ENCODE measurements at places on chromosomes 1 and 21. TPM values are rescaled to one million over a fixed set of nuclear protein-coding genes. Genes with fewer than 3 reads are reported as not detected.

The LAMC2 gene
- not detected for total RNA-seq

- DNase-seq, result no peak
Observed at GRCh38 chr1:2351723-2352122, 39.6 kb downstream of the MORN1 start.

The PAFAH2 gene
- total RNA-seq, result 8.7 TPM

The AADACL4 gene
- not detected for total RNA-seq

- no peak for DNase-seq
Observed at GRCh38 chr1:11318982-11319381, 46.0 kb downstream of the UBIAD1 start.

DNA sequence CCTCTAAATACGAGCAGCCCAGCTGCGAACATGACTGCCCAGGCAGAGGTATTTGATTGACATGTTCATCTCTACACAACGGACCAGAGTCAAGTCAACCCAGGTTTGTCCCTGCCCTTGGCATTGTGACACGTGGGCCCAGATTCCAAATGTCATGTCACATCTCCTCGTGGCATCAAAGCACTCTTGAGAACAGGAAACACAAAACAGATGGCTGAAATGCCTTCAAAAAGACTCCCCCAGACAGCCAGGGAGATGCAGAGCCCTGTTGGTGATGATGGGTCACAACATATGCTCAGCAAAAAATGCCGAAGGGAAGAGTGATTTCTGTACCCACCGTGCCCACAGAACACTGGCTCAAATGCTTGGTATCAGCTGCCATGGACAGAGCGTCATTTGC is 337.8 kb upstream of the DAB1 start:
- no peak for DNase-seq

The SPTA1 gene
- total RNA-seq, result not detected

GRCh38 chr1:31243501-31244286 is 4.0 kb upstream of the NKAIN1 start:
- DNase-seq, result no peak

The AHCTF1 gene
- total RNA-seq, result 43.3 TPM

The KCNH1 gene
- not detected for total RNA-seq

DNA sequence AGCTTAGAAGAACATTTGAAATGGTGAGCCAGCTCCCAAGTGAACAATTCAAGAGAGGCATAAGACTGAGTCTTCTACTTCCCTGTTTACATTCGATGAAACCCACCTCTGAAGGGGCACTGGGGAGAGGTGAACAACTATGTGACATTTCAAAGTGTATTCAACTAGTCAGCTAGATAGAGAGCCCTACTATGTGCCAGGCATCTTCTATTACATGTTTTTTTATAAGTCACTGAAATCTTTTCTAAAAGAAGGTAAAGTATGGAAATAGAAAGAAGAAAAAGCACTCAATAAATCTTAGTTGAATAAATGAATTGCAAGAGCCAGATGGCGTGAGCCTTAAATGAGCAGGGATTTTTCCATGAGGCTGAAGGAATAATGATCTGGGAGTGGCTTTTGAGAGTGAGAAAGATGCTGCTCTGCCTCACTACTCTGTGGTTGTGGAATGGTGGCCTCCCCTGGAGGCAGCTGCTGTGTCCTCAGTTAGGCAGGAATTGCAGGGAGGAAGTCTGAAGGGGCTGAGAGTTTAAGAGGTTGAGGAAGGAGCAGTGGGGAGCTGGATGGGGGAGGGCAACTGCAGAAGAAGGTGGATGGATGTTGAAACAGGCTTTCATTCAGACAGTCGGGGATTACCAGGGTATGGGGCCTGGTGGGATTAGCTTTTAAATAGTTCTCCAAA is 10.4 kb upstream of the PTPRF start:
- DNase-seq, result no peak

The SPATA21 gene
- not detected for total RNA-seq

GRCh38 chr1:181169281-181169865 is 80.9 kb downstream of the IER5 start:
- no peak for DNase-seq

- no peak for DNase-seq
Observed at GRCh38 chr1:52867087-52867863, 24.7 kb downstream of the ZYG11A start.

- DNase-seq, result no peak
Observed at GRCh38 chr1:61914823-61915482, 172.7 kb downstream of the PATJ start.

- DNase-seq, result no peak
Observed at GRCh38 chr1:21229246-21230000, 52.7 kb upstream of the EIF4G3 start.

DNA sequence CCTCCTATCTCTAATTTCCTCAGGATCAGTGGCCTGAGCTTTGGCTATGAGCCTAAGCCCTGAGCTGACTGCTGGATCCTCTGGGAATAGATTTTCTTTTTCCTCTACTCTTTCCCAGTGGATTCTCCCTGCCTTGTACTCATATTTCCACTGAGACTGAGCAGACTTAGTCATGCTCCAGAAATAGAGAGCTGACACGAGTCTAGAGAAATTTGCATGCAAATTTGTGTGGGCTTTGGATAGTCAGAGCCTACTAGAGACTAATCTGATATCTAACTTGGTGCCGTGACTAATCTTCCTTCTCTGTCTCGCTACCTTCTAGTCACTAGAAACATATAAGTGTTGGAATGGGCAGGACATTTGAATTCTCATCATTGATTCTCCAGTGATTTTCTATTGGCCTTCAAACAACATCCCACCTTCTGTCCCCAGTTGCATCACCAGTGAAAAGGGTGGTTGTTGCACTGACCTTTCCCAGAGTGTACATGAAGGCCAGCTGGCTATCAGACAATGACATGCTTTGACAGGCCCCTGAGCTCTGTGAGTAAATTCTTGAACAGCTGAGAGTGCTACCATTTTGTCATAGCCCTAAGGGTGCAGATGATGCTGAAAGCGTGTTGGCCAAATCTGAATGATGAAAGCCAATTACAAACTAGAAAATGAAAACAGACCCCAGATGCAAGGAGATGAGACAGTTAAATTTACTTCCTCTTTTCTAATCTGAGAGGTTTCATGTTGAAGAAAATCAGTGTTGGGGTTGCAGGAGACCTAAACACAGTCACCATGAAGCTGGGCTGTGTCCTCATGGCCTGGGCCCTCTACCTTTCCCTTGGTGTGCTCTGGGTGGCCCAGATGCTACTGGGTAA is at the start of gene FCRLA:
FCRLA (plus strand) TSS at position 748 of the 866 bp plus-strand sequence; CDS start at position 784, 36 bp downstream.
- DNase-seq, result no peak

GRCh38 chr1:47555306-47555705 is 117.5 kb downstream of the FOXD2 start:
- DNase-seq, result no peak

The LHX8 gene
- not detected for total RNA-seq

The INKA2 gene
- total RNA-seq, result 4.4 TPM

The DCST2 gene
- total RNA-seq, result 1.5 TPM

- DNase-seq, result no peak
Observed at GRCh38 chr1:204084247-204084772, 11.4 kb downstream of the SOX13 start.

The FAM177B gene
- not detected for total RNA-seq

The PCP4L1 gene
- 0.97 TPM for total RNA-seq

GRCh38 chr1:54291276-54292001 is 91.5 kb downstream of the MRPL37 start:
- DNase-seq, result no peak

DNA sequence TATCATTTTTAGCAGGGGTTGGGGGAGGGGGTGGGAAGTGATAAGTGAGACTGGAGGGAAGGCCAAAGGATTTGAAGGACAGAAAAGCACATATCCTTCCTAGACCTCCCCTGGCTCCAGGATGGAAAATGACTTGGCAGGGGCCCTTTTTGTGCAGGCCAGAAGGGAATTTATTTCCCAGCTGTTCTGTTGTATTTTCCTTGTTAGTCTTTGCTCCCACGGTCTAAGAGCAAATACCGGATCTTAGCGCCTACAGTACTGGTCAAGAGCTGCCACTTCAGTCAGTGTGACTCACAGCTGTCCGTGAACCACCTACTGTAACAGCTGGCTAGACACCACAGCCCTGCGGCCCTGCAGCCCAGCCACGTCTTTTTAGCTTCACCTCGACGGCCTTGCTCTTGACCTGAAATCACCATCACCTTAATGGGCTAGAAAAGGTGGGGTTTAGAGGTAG is 51.0 kb upstream of the ERRFI1 start:
- no peak for DNase-seq

The HSD3B1 gene
- not detected for total RNA-seq

- DNase-seq, result no peak
Observed at GRCh38 chr1:59161136-59161535, 135.8 kb upstream of the FGGY start.

- no peak for DNase-seq
Observed at GRCh38 chr1:221856228-221857093, 114.6 kb upstream of the DUSP10 start.

DNA sequence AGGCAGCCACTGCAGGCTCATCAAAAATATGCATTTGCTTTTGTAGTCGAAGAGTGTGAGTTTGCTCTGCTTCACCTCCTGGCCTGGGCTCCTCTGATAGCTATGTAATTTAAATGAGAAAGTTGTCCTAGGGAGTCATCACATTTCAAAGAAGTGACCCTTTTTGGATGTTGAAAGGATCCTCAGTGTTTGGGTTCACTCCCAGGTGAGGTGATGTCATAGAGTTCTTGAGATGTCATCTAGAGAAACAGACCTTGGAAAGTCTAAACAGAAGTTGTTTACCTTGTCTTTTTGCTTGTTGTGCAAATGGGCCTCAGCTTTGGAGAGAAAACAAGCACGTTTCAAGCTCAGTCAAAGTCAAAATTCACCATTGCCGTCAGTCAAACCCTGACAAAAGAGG is 92.0 kb upstream of the BARHL2 start:
- no peak for DNase-seq

The SMIM11 gene
- total RNA-seq, result 19.2 TPM

DNA sequence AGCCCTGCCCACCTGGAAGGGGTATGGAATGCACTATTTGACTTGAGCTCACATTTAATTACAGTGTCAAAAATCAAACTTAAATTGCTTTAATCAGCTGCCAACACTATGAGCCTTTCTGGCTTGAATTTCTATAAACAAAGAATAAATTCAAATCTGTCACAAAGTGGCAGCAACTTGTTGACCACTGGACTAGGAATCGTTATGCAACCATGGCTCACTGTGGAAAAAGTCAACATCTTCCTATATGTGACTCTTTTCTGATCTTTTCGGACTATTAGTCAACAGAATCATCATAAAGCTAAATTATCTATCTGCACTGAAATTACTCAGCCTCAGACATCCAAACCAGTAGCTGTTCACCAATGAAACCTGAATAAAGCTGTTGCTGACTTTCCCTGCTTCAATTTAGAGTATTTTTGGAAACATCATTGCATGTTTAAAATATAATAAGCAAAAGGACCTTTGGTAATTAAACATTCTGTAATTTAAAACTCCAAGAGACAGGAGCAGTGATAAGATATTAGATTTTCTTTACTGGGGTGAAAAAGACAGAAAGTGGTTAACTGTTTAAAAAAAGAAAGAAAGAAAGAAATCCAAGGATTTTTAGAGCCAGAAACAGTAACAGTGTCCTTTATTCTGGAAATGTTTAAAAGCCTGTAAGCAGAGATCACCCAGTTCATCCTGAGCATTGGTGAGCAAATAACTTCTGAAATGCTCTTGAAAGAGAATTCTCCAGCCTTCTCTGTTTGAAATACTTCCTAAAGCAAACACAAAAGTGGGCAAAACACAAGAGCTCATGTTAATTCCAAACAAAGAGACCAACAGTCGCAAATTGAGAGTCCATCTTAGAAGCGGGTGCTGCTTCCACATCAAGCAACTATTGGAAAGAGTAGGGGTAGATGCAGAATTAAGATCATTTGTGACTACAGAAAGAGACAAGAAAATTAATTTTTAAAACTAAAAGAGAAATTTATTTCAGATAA is 26.2 kb upstream of the ERG start:
- no peak for DNase-seq

DNA sequence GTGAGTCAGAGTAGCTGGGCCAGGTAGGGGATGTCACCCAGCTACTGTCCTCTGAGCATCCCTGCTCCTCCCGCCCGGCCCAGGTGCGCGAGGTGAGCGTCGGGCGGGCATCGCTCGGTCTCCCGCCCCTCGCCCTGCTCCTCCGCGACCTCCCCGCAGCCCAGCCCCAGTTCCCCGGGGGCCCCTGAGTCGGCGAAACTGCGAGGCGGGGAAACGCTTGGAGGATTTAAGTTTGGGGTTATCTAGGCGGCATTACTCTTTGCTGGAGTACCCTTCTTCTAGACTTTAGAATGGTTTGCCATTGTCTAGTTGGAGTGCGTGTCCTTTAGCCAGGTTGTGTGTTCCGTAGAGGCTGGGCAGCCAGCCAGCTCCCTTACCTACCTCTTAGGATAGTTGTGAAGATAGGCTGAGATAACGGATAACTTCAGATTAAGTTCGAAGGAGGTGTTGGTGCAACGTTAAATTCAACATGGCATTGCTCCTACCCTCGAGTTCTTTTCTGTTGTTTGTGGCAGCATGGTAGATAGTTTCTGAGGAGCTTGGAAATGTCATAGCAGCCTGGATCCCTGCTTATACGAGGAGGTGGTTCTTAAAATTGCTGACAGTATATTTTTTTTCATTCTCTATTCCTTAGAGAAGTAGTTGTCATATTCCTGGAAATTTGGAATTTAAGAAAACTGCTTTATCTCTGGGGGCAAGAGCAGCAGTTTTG is 697 bp downstream of the AGO3 start:
- no peak for DNase-seq

DNA sequence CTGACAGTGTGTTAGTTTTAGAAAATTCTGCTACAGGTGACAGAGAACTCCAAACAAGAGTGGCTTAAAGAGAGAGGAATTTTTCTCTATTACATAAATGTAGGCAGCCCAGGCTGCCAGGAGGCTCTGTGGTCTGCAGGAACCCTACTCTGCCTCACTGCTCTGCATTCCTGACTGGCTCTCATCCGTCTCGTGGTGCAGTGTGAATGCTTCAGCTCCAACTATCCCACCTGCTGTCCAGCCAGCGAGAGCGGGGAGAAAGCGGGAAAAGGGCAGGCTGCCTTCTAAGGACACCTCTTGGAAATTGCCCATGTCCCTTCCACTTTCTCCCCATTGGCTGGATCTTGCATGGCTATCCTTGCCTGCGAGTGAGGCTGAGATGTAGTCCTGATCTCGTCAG is 131.3 kb downstream of the PEX14 start:
- DNase-seq, result no peak

The ARMH1 gene
- 102 TPM for total RNA-seq

DNA sequence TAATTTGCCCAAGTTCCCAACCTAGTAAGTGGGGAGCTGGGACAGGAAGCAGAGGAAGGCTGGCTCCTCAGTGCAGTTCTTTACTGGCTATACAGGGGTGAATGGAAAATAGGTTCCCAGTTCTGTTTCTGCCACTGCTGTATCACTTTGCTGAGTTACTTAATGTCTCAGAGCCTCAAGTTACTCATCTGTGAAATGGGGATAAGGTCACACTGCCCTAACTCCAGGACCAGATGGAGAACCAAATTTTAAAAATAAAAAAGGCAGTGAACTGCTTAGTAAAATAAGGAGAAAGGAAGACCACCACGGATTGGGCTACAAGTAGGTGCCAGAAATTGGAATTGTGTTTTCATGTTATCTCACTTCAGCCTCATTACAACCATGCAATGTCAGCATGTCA is 147.8 kb downstream of the OMA1 start:
- no peak for DNase-seq

Measured in activated naive CD4-positive, alpha-beta T cell treated with anti-CD3 and anti-CD28 coated beads, Interleukin-2, amount 50 U/mL, for 72 hours (primary cell).